ENCODE measurements at places on chromosomes 3 and 15.

- no peak for DNase-seq
Measured at GRCh38 chr3:13163848-13164382, 90.7 kb upstream of the IQSEC1 start.

- peak; percentile 75 for DNase-seq
Measured at GRCh38 chr3:30502742-30503073, 103.7 kb upstream of the TGFBR2 start.

- DNase-seq: no peak
Measured at GRCh38 chr3:44179246-44179645, 62.4 kb upstream of the TOPAZ1 start.

DNA sequence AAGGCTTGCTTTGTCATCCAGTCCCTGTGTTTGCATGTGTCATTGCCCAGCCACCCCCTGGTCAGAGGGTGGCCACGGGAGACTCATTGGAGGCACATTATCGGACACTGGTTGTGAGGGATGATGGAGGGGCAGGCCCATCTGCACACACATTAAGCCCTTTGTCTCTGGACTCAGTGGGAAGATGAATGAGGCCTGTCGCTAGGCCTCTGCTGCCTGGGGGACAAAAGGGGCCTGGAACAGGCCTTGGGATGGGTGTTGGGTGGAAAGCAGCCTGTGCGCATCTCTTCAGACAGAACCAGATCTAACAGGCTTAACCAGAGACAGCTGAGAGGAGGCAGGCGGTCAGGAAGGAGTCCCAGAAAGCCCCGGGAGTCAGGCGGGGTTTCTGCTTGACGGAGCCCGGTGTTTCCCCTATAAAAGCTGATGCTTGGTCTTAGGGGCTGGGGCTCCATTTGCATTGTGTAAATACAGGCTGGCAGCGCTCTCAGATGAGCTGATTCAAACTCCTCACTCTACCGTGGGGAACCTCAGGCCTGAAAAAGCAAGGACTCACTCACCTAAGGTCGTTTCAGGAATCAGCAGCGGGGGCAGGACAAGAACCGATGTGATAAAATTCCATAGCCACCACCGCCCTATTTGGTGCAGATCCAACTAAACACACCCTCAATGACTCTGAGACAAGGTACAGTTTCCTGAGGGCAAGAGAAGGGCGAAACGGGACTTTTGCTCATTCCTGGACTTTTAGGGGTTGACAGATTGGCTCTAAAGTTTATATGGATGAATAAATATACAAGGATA, 17.1 kb upstream of the SKIC8 start:
- no peak for DNase-seq

- DNase-seq: peak; percentile 37
Measured at GRCh38 chr3:134054231-134054630, 24.5 kb upstream of the SLCO2A1 start.

GRCh38 chr15:51144021-51144532, 49.4 kb upstream of the TNFAIP8L3 start:
- peak; percentile 93 for DNase-seq

DNA sequence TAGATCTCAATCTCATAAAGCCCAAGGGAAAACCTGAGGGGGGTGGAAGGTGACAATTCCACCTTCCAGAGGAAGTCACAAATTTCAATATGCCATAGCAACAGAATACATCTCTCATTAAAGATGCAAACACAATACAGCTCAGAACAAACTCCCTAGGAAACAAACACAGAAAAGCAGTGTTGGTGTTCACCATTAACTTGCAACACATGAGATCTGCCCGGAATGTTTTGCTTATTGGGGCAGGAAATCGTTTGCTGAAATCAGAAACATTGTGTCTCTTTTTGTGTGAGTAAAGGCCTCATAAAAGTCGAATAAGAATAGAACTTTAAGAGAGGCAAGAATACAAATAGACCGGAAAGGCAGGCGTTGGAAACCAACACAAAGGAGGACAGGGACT, 5.8 kb upstream of the RYR3 start:
- DNase-seq: no peak

- DNase-seq: no peak
Measured at GRCh38 chr15:50549326-50549725, 2.9 kb upstream of the USP50 start.

DNA sequence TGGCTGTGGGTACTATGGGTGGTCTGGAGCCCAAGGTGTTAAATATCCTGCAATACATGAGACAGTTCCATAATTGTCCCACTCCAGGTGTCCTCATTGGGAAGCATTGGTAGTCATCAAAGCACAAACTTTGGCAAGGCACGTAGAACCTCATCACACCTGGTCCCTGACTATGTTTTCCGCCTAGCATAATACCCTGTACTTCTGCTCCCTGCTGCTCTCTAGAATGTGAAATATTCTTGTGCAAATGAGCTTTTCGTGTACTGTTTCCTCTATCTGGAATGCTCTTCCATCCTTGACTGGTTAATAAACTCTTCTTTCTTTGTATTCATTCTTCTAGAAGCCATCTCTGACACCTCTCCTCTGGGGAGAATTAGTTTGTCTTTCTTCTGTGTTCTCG, 103.2 kb downstream of the EBLN2 start:
- DNase-seq: no peak

DNA sequence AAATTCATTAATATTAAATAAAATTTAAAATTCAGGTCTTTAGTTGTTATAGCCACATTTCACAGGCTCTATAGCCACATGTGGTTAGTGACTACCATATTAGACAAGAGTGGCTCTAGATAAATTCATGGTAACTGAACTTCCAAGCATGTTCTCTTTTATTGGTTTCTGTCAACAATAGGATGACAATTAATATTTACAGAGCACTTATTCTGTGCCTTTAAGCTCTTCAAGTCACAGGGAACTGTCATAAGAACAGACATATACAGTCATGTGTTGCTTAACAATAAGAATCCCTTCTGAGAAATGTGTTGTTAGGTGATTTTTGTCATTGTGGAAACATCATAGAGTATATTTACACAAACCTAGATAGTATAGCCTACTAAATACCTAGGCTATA, 38.8 kb upstream of the SLC25A36 start:
- DNase-seq: no peak

- peak; percentile 13 for DNase-seq
Measured at GRCh38 chr15:88745065-88745464, 58.2 kb upstream of the ACAN start.

GRCh38 chr3:155442072-155442471, 148.6 kb upstream of the STRIT1 start:
- DNase-seq: peak; percentile 65

GRCh38 chr3:46442576-46443530, 21.9 kb downstream of the LTF start:
- peak; percentile 52 for DNase-seq

DNA sequence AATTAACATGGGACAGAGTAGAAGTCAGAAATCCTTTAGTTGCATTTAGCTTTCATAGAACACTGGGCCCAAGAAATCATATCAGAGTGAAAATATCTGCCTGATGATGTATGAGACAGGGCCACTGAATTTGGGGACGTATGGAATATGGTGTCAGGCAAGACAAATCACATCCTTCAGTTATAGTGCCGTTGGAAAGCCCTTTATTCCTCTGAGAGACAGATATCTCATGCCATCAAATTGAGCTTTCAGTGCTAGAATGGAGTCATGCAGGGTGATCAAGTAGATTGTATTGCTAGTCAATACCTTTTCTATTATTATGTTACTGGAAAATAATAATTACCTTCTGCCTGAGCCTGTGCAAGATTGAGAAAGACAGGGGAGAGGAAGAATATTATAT, 398.2 kb upstream of the RARB start:
- DNase-seq: no peak

DNA sequence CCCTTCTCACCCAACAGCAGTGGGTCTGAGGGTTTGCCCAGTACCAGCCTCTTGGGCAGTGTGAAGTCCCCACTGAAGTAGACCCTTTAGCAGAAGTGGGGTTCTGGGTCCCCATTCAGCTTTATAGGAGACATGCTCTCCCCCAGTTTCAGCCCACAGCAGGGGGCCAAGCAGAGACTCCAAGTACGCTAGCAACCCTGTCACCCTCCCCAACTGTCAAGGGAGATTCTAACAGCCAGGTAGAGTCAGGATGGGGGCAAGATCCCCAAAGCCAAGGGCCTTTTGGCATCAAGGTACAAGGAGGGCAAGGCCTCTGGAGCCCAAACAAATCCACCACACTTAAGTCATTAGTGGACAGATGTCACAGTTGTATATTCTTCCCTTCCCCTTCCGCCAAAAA, 1.8 kb downstream of the RBPMS2 start:
- no peak for DNase-seq

DNA sequence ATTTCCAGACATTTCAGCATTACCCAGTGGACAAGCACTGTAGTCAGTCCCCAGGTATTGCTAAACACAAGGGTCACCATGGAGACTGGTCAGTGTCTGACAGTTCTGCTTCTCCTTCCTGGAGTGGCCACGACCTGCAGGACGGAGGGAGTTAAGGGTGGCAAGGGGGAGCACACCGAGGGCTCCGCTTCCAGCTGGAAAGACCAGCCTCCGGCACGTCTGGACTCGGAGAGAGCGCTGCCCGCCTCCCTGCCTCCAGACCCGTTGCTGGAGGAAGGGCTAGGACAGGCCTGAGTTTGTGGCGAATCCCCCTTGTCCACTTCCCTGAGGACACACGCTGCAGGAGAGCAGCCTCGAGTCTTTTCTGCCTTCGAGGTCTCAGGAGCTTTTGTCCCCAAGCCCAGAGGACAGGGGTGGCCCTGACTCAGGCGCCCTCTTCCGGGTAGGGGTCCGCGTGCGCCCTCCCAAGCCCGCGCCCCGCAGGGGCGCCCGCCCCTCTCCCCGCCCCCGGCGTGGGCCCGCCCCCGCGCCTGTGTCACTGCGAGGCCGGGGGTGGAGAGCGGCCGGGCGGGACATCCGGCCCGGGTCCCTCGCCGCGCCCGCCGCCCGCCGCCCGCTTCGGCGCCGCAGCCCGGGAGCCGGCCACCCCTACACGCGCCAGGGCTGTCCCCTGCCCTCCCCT, at the start of gene CHST14:
Gene CHST14, plus strand, starts transcription at position 562 of the 682 bp plus-strand sequence. CDS start 230 bp downstream, outside the sequence.
- peak; percentile 48 for DNase-seq

- DNase-seq: peak; percentile 20
Measured at GRCh38 chr3:37580237-37580636, 281.4 kb upstream of the CTDSPL start.

- DNase-seq: no peak
Measured at GRCh38 chr3:295166-295565, 98.6 kb downstream of the CHL1 start.

DNA sequence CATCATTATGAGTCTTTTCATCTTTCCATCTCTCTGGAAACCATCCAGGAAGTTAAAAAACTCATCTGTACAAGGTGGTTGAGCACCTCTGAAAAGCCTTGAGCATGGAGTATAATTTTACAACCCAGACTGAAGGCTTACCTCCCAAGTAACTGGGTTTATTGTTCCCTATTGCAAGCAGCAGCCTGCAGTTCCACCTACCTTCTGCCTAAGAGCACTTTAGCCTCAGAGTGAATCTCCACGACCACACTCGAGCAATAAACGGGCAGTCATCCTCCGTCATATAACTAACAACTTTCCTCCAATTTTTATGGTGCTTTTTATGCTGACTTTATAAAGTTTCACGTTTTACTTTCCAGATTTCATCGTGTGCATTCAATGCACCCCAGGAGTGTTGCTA, 32.8 kb downstream of the OSBPL10 start:
- DNase-seq: no peak

DNA sequence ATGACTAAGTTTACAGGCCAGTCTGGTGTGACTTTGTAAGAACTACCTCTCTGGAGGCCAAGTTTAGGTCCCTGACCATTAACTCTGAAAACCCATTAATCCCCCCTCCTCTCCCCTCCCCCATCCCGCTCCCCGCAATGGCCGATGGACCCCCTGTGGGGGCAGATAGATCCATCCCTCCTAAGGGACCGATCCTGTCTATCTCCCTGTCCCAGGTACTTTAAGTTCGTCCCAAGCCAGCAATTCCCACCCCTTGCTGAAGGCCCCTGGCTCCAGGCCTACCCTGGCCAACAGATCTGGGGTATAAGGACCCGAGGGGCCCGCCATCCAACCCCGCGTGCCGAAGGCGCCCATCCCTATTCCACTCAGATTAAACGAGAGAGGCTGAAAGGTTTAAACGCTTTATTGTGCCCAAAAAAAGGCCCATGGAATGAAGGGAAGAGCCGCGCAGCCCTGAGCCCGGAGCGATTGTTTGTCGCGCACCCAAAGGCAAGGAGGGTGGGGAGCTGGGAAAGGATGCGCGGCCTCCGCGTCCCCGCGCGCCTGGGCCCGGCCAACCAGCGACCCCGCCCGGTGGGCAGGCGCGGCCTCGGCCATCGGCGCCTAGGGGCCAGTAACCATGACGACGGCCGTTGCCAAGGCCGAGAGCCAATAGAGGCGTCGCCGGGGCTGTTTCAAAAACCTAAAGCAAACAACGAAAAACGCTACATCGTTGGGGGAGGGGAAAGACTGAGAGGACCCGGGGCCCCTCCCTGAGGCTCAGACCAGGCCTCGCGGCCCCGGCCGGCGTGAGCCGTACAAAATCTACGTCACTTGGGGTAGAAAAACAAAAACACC, 35.9 kb downstream of the HMCES start:
- peak; percentile 93 for DNase-seq

GRCh38 chr3:46423588-46423987, 16.5 kb downstream of the CCRL2 start:
- DNase-seq: peak; percentile 13

DNA sequence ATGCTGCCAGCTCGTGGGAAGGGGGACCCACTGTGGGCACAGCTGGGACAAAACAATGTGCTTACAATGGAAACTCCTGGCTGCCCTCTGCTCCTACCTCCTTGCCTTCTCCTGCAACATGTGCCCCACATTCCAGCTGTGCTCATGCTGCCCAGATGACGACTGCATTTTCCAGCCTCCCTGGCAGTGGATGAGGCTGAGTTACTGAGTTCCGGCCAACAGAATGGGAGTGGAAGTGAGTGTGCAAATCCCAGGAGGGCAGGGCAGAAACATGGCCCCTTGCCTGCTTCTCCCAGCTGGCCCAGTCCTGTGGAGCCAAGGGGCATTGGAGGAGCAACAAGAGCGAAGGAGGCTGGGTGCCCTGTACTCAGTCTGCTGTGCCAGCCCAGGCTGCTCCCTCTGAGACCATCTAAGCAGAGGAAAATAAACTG, 17.1 kb downstream of the KLF15 start:
- DNase-seq: peak; percentile 64

DNA sequence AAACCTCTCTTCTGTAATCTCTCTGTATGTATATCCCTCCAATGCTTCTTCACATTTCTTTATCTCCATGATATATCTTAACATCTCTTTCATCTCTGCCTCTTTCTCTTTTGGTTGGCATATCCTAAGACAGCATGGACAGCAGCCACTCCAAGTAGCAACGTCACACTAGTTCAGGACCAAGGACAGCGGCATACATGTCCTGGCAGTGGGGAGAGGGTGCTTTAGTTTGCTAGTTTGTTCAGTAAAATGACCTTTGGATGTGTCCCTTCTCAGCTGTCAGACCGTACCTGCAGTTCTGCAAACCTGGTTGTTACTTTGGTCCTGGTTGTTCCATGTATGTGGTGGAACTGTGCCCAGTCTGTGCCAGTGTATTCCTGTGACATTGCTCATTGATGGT, 225.6 kb upstream of the ROPN1 start:
- peak; percentile 73 for DNase-seq

DNA sequence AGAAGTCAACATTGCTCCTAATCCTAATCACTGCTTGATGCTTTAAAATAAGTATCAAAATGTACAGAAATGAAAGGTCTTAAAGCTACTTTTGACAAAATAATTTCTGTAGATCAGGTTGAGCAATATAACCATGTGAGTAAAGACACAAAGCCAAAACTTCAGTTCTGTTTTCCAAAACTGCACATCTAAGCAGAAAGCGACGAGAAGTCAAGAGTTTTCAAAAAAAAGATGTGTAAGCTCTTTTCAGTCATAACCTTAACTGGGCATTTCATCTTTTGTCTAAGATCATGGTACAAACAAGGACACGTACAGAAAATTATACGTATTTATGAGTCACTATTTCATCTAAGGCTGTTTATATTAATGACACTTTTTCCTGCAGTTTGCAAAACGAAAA, 608.8 kb downstream of the FOXP1 start:
- DNase-seq: peak; percentile 47

All from fibroblast of mammary gland (primary cell).